CD4-positive, alpha-beta T cell treated with Interleukin-6 at 100 ng/mL for 8 hours (primary cell): ENCODE measurements at places on chromosomes 11 and 22.

DNA sequence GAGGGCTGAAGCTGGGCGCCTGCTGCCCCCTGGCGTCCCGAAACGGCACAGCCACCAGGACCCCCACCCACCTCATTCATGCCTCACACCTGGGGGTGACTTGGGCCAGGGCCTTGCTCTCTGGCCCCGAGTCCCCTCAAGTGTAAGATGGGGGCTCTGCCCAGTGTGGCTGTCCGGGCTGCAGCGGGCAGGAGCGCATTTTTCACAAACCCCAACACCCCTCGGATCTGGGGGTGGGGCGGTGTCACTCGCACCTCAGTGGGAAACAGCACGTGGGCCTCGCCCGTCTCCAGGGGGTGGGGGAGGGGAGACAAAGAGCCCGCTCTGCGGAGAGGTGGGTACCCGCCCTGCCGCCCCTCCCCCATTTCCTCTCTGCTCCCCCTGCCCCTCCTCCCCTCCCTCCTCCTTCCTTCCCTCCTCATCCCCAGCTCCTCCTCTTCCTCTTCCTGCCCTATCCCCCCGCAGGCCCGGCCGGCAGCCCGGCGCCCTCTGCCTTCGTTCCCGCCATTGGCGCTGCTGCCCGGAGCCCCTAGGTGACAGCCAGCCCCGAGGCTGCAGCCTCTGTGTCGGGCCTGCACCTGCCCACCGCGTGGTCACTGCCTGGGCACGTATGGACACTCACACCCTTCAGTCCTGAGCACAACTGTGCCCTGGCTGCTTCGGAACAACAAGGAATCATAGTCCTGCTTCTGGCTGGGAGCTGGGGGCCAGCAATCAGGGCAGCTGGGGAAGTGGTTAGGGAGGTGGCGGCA, 6.8 kb upstream of the CDKN1C start:
- DNase-seq = peak; percentile 85

DNA sequence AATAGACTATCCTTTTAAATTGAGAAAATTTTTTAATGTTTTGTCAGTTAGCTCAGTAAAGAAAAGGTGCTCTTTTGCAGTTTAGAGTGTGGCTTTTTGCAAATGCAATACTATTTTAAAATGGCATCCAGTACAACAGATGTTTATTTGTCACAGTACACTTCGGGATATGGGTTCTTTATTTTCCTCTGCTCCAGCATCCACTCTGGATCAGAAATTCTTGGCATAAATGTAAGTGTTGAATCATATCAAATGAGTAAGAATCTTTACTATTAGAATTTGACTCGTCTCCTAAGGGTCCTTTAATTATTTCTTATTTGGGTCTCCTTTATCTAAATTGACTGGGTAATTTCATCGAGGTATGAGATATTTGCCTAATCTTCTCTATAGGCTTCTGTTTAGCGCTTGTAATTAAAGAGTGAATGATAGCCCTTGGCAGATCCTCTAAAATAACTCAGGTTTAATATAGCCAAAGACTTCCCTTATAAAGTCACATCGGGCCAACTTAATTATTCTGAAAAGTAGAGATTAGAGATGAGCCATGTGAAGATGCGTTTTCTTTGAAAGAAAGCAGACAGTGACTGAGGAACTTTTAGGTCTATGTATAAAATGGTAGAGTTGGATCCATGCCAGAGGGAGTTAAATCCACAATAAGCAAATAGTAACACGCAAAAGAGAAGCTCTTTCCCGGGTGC, 132.7 kb downstream of the CASP12 start:
- no peak for DNase-seq

GRCh38 chr11:7643314-7643713, 30.0 kb downstream of the CYB5R2 start:
- no peak for DNase-seq

GRCh38 chr11:102924851-102925380, 30.6 kb downstream of the MMP13 start:
- DNase-seq = no peak

- no peak for DNase-seq
These were observed 3.4 kb downstream of the SCGB1D4 start for GRCh38 chr11:62295504-62295903.

DNA sequence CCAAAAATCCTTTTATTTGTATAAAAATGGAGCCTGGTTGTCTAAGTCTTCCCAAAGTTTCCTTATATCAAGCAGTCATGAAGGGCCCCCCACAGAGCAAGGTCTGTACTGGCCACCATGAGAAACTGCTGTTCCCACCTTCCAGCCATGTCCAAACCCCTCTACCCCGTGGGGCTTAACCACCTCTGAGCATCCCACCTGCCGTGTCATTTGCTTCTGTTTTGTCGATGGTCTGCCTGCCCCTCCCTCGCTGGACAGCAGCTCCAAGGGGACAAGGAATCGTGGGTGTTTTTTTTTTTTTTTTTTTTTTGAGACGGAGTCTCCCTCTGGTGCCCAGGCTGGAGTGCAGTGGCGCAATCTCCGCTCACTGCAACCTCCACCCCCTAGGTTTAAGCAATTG, 11.1 kb upstream of the ANO1 start:
- no peak for DNase-seq

DNA sequence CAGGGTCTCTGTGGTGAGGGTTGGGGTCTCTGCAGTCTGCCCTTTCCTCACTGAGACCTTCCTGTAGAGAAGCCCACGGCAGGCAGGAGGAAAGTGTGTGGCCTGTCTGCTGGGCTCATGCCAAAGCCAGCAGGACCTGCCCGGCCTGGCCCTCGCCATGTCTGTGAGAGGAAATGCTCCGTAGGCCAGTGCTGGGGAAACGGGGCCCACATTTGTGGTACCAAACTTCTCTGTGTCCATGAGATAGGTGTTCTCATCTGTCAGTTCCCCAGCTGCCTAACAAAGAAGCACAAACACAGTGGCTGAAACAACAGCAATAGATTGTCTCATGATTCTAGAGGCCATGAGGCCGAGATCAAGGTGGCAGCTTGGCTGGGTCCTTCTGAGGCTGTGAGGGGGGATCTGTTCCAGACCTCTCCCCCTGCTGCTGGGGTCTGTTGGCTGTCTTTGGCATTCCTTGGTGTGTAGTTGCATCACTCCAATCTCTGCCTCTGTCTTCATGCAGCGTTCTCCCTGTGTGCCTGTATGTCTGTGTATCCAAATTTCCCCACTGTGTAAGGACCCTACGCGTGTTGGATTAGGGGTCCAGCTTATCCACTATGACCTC, 772.5 kb downstream of the TBC1D22A start:
- no peak for DNase-seq

DNA sequence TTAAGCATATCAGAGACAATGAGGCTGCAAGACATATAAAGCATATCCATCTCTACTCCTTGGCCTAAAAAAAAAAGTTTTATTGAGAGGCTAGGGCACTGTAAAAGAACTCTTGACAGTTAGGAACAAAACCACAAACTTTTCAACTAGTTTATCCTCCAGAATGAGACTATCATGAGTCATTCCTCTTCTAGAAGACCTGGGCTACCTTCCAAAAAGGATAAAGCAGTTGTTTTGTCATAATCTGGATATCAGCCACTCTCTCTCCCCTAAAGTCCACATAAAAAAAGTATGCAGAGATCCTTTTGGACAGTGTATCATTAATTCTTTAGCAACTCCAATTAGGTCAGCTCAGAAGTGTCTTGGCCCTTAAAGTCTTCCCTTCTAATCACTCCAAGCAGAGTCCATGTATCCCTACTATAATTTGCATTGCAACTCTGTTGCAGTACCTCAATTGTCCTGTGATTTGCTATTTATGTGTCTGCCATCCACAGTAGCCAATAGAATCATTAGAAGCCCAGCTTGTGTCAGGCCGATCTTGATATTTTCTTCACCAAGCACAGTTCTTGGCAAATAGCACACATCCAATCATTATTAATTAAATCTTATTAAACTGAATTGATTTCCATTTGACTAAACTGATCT, 10.4 kb downstream of the OR51T1 start:
- no peak for DNase-seq

DNA sequence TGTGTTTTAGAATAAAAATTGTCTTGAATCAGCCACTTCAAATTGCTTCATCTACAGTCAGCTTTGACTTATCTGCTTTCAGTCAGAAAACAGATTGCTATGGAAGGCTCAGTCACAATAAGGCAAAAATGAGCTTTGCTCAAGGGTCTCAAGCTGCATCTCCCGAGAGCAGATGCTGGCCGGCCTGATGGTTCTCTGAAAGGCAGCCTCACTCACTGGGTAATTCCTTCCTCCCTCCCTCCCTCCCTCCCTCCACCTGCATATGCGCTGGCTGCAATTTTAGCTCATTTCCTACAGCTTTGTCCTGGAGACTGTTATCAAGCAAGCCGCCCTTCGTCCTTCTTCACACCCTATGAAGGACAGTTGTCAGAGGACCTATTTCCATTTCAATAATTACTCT, 1.6 kb upstream of the IZUMO1R start:
- no peak for DNase-seq

DNA sequence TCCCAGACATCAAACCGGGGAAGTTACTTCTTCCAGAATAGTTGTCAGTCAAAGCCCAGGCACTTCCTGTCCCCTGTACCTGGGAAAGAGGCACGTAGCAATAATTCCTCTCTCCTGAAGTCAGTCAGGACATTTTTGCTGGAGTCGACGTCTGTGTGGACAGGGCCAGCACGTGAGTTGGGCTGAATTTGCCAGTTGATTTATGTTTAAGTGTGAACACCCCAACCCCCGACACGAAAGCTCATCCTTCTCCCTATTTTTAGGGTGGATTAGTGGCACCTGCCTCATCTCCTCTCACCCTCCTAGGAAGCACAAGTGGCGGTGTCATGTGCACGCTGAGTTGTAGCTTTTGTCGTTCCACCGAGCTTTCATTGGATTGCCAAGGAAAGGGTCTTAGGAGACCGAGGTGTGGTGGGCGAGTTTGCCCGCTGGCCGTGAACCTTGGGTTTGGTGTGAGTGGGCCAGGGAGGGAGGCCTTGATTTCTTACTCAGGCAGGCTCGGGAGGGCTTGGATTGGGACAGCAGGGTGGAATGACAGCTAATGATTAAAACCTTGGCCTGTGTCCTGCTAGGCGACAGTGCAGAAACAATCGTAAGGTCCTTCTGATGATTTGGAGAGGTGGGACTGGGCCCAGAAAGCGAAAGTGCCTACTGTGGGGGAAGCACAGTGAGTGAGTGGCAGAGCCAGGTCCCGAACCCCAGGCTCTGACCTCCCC, 87.0 kb upstream of the CRYBB3 start:
- no peak for DNase-seq

GRCh38 chr22:47954107-47954506, 1191.7 kb downstream of the TBC1D22A start:
- no peak for DNase-seq

- DNase-seq = no peak
These were observed 52.4 kb upstream of the CD5 start for GRCh38 chr11:61049859-61050258.

- DNase-seq = peak; percentile 26
These were observed at the start of gene ZNF215 for GRCh38 chr11:6926208-6927029. Gene ZNF215, plus strand, starts transcription at chr11:6926426. Its CDS starts 5,847 bp downstream, at chr11:6932273.

DNA sequence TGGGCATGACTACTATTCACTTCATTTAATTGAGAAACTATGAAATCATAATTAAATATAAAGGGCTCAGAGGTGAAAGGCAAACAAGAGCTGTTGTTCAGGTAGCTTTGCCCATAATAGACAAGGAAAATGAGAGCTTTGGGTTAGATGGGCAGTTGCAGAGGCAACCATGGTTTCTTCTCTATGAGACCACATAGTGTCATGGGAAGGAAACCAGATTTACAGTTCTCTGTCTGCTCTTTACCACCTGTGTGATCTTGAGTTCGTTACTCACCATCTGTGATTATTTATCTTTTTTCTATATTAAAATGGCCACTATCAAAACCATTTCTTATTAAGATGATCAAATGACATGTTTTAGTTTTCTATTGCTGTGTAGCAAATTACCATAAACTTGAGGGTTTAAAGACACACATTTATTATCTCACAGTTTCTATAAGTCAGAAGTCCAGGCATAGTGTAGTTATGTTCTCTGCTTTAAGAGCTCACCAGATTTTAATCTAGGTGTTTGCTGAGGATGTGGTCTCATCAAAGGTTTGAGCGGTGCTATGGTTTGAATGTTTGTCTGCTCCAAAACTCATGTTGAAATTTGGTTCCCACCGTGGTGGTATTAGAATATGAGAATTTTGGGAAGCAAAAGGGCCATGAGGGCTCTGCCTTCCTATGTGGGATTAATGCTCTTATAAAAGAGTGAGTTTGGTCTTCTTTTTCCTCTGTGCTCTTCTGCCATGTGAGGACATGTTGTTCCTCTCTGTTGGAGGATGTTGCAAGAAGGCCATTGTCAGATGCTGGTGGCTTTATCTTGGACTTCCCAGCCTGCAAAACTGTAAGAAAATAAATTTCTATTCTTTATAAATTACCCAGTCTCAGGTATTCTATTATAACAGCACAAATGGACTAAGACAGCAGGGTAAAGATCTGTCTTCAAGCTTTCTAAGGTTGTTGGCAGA, 38.2 kb downstream of the OR2AG2 start:
- peak; percentile 52 for DNase-seq

GRCh38 chr11:49432242-49432848, 223.9 kb upstream of the FOLH1 start:
- no peak for DNase-seq

DNA sequence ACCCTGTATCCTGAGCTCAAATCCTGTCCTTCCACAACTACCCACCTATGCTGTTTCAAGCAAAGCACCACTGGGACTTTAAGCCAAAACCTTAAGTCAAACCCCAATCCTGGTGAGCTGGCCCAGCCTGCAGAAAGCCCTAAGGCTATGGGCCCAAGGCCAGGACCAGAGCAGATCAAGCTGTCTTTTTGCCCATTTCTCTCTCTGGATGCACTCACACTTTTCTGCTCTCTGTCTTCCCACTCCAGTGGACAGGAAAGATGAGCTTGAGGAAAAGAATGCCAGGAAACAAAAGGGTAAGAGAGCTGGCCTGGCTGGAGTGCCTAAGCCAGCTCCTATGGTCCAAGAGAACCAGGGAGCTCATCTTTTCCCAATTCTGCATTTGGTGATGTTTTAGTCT, 284.3 kb upstream of the ISX start:
- DNase-seq = no peak

DNA sequence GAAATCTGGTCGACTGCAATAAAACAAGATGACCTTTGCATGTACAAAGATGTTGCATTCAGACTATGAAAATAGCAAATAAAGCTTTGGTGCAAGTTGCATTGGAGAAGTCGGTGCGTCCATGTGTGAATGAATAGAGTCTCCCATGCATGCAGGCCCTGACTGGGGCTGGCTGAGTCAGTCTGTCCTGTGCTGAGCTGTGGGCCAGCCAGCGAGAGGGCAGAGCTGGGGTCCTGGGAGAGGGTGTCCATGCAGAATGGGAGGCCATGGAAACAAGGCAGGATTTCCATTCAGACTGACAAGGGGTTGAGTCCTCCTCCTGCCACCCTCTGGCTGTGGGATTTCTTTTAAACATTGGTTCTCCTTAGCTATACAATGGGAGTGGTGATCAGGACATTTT, 2.3 kb upstream of the CRYBB3 start:
- DNase-seq = no peak

DNA sequence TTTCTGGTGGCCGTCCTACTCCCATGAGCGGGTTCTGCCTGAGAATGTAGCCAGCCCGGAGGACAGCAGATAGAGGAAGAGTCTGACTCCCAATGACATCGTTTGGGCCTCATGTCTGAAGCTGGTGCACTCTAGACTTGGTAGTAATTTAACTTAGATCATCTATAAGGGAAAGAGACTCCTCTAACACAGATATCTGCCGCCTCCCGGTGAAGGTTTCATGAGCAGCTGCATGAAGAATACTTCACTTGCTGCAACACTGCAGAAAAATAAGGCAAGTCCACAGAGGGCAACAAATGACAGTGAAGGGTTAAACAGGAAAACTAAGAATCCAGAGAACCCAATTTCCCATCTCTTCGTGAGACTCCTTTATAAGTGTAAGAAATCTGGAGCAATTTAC, 5.9 kb upstream of the ARL2 start:
- DNase-seq = no peak
